ENCODE measurements at places on chromosomes 1 and 21.

DNA sequence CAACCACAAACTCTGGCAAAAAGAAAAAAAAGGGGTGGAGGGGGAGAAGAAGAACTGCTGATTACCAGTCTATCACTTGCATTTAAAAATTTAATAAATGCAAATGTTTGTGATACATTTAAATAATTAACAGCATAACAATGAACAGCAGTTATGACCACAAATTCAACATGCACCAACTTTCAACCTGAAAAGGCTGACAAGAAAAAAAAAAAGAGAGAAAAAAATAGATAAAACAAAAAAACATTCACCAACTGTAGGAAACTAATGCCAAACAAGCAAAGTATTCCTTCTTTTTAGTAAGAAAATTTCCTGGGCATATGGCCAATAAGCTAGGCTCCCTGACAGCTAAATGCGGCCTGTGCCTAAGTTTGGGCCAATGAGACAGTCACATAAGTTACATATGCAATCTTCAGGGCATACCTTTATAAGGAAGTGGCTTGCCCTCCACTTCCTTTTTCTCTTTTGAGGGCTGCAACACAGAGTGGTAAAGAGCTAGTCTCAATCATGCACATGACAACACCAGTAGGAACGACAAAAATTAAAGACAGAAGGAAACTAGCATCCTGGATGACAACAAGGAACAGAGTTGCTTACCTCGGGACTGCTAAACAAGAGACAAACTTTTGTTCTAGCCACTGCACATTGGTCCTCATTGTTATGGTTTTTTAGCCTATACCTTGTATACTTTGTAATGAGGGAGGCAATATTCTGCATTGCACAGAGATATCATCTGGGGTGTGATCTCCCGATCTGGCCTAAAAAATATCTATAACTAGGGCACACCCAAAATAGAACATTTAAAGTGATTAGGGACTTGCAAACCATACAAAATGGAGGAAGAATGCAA, 24.2 kb upstream of the PHTF1 start:
- H3K36me3 ChIP-seq = no peaks in the 10 kb centered on the region
- H3K4me1 ChIP-seq = peaks cover 7% of the 10 kb centered on the region
- no peak overlapping the region for H3K4me3 ChIP-seq
- H3K27ac ChIP-seq = no peak overlapping the region
- peak; percentile 19 for DNase-seq
- no peaks in the 10 kb centered on the region for H3K27me3 ChIP-seq

- no peak for DNase-seq
- no peaks in the 10 kb centered on the region for H3K36me3 ChIP-seq
- H3K4me1 ChIP-seq = no peaks in the 10 kb centered on the region
- H3K27me3 ChIP-seq = peaks cover 3% of the 10 kb centered on the region
- H3K27ac ChIP-seq = no peak overlapping the region
- H3K4me3 ChIP-seq = no peak overlapping the region
These were observed 150.1 kb downstream of the KCNJ6 start for GRCh38 chr21:37766129-37766528.

- H3K27me3 ChIP-seq = no peaks in the 10 kb centered on the region
- no peak overlapping the region for H3K27ac ChIP-seq
- no peaks in the 10 kb centered on the region for H3K36me3 ChIP-seq
- H3K4me1 ChIP-seq = peaks cover 13% of the 10 kb centered on the region
- H3K4me3 ChIP-seq = no peak overlapping the region
These were observed 132.4 kb upstream of the TMEM51 start for GRCh38 chr1:15020943-15021745.

- H3K27ac ChIP-seq = no peak overlapping the region
- DNase-seq = no peak
- H3K4me3 ChIP-seq = no peak overlapping the region
- no peaks in the 10 kb centered on the region for H3K27me3 ChIP-seq
- no peaks in the 10 kb centered on the region for H3K36me3 ChIP-seq
These were observed 298.9 kb downstream of the DPYD start for GRCh38 chr1:97621955-97622354.

- H3K27ac ChIP-seq = no peak overlapping the region
- peaks cover 2% of the 10 kb centered on the region for H3K27me3 ChIP-seq
- H3K36me3 ChIP-seq = no peaks in the 10 kb centered on the region
- H3K4me3 ChIP-seq = no peak overlapping the region
- no peak for DNase-seq
- no peaks in the 10 kb centered on the region for H3K4me1 ChIP-seq
These were observed 31.5 kb downstream of the IGFN1 start for GRCh38 chr1:201222125-201222524.

DNA sequence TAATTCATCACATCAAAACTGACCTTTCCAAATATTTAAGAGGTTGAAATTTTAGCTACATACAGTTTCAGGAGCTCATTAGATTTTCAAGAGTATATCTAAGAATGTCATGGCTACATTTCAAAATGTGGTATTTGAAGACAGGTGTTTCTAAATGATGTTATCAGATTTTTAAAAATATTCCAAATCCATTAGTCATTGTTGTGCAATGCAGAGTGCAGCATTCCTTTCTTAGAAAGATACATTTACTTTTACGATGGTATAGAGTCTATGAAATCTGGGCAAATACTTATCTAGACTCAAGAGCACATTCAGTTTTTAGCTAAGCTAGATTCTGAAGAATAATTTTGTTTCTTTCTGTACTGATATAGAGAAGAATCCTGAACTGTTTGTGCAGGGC, 230.3 kb downstream of the CHRM3 start:
- H3K27me3 ChIP-seq = no peaks in the 10 kb centered on the region
- no peaks in the 10 kb centered on the region for H3K36me3 ChIP-seq
- H3K27ac ChIP-seq = no peak overlapping the region
- H3K4me1 ChIP-seq = no peaks in the 10 kb centered on the region
- H3K4me3 ChIP-seq = no peak overlapping the region

GRCh38 chr1:82377201-82377884, 576.6 kb downstream of the ADGRL2 start:
- DNase-seq = peak; percentile 28
- no peak overlapping the region for H3K4me3 ChIP-seq
- H3K4me1 ChIP-seq = no peaks in the 10 kb centered on the region
- no peaks in the 10 kb centered on the region for H3K27me3 ChIP-seq
- H3K36me3 ChIP-seq = no peaks in the 10 kb centered on the region
- H3K27ac ChIP-seq = no peak overlapping the region

Measured in endothelial cell of umbilical vein (primary cell).